Activated T-helper 1 cell treated with anti-CD3 and anti-CD28 coated beads, Interleukin-2, amount 50 U/mL, for 16 hours (primary cell): ENCODE measurements at places on chromosomes 11 and 22.

GRCh38 chr22:37498289-37498909 lies 12.2 kb upstream of the MFNG start:
- DNase-seq, result peak; percentile 44

DNA sequence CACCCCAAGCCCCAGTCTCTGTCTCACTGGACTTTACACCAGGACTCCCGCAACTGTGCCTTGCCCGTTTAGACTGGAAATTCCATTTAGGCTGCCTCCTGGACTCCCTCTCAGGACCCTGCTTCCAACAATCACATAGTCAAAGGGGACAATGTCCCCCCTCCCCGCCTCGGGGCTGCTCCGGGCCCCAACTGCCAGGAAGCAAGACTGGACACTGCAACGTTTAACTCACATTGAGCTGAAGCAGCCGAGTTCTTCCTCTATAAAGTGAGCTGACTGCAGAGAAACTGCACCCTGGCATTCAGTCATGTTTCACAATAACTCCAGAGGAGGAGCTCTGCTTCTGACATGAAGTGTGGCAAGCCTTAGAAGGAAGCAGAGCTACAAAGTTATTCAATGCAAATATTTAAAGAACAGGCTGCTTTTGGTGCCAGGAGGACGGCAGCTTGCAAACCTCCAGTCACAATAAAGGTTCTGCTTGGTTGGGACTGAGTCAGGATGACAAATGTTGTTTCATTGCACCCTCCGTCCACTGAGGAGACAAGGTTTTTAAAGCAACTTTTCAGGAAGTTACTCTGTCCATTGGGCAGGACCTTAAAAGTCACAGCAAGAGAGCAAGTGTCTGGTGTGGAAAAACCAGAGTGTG lies 19.9 kb downstream of the PACSIN2 start:
- no peak for DNase-seq

DNA sequence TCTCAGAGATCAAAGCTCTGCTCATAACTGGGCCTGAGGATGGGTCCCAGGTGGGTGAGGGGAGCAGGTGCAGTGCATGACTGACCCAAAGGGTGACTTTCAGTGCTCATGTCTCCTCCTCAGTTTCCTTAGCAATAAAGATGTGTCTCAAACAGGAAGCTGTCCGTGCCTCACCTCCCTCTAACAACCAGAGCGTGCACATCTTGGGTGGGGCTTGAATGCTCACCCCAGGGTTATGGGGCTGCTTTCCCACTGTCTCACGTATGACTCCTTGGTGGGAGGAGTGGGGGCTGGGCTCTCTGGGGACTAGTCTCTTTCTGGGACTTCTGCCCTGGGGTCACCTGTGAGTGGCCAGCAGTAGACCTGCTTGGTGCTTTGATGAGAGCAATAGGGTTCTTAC lies 53.9 kb upstream of the PHOX2A start:
- no peak for DNase-seq

GRCh38 chr22:32205974-32206773 lies 1.3 kb upstream of the RFPL2 start:
- no peak for DNase-seq

- no peak for DNase-seq
Measured at GRCh38 chr11:128904303-128904655, 13.1 kb downstream of the KCNJ5 start.

DNA sequence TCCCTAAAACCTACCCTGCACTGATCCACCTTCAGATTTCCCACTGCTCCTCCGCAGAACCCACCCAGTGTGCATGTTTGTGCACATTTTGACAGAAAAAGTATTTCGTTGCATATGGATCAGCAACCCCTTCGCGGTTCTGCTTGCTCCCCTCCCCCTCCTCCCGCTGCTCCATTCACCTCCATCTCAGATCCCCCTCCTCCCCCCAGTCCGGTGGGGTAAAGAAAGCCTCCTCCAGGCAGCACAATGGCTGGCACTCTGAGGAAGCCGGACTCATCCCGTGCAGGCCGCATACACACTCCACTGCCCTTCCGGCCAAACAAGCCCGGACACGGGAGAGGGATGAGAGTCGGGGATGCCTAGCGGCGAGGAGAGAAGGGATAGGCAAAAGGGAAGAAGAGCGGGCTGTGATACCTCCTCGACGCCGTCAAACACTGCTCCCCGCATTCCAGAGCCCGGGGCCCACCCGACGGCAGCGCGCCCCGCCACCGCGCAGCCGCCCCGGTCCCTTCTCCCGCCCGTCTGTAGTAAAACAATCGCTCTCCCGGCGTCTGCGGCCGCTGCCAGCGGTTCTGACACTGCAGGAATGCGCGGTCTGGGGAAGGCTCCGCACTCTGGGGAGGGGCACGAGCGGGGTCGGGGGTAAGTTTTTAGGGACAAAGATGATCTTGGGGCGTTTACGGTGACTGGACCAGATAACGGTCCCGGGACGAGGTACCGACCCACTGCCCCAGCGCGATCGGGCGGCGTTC lies 915 bp downstream of the FEZ1 start:
- DNase-seq, result no peak

DNA sequence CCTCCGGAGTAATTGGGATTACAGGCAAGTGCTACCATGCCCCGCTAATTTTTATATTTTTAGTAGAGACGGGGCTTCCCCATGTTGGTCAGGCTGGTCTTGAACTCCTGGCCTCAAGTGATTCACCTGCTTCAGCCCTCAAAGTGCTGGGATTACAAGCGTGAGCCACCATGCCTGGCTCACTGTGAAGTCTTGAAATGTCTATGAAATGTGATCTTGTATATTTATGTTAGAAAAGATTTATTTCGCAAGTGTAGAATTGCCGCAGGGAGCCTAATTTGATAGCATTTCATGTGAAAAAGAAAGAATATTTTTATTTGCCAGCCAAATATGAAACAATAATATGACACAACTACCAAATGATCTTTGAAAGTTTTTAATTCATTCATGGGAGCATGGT lies 52.1 kb downstream of the GRAMD1B start:
- DNase-seq, result no peak

DNA sequence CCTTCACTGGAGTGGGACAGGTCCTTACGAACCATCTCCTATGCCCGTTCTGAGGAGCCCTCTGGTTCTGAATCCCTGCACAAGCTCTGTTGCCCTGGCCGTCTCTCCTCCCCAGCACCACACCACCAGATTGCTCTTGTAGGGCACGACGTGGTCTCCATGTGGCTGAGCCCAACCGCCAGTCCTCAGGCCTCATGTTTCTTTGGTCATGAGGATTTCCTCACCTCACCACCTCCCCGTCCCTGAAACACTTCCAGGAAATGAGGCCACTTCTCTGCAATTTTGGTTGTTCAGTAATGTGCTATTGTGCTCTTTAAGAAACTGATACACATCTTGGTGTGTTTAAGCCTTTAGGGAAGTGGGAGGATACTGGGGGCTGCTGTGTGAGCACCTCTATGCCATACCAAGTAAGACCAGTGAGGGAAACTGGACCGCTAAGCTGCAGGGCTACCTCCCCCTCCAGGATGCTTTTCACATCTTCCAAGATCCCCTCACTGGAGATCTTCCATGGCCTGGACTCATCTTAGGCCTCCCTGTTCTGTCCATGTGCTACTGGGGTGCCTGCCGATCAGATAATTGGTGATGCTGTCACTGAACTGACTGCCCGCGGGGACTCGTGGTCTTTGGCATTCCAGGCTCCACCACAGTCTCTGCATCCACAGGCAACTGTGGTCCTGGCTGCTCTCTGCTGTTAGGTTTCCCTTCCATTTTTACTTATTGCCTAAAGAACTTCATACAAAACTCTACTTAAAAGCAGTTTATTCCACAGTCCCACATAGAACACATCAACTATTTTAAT lies 21.9 kb downstream of the DRICH1 start:
- no peak for DNase-seq

DNA sequence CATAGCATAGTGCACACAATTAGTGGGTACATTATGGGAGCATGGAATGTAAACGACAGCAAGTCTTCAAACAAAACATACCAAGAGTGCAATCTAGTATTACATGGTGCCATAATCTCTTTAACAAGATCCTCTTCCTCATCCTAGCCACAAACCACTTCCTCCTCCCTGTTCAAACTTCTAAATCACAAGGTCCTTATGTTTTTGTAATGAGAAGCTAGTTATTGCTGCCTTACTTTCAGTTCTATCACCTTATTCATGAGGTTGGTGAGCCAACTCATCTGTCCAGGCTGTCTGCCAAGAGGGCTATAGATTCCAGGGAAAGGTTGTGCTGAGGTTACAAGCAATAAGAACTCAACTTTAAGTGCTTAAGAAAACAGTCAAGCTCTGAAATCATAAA lies 195.4 kb upstream of the ARHGAP20 start:
- DNase-seq, result no peak

DNA sequence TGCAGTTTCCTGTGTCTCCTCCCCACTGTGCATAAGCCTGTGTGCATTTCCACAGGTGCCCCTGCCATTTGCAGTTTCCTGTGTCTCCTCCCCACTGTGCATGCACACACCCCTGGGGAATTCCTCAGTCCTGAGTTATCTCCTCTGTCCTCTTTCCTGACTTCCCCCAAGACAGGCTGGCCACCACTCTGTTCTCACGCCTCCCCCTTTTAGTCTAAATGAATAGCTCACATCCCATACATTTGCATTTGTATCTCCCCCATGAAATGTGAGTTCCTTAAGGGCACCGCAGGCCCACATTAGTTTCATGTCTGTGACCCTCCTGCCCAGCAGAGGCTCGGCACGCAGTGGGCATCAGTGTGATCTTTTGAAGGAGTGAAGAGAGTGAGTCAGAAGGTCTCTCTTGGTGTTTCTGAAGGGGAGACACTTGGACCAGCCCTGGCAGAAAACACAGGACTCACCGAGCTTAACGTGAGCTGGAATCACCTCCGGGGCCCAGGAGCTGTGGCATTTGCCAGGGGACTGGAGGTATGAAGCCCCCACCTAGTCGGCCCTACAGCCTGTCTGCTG lies 6.2 kb downstream of the LRRC74B start:
- DNase-seq, result no peak
